ENCODE measurements at places on chromosomes 1 and 21. TPM values are rescaled to one million over a fixed set of nuclear protein-coding genes. Genes with fewer than 3 reads are reported as not detected.
A peak's percentile ranks its signal among the peaks of the same experiment; 100 is the strongest.

Gene UBXN10
- total RNA-seq: not detected

Gene RNU1-1
- total RNA-seq: under 0.01 TPM

GRCh38 chr1:198934426-198934825 lies 295.6 kb downstream of the PTPRC start:
- no peak for DNase-seq

DNA sequence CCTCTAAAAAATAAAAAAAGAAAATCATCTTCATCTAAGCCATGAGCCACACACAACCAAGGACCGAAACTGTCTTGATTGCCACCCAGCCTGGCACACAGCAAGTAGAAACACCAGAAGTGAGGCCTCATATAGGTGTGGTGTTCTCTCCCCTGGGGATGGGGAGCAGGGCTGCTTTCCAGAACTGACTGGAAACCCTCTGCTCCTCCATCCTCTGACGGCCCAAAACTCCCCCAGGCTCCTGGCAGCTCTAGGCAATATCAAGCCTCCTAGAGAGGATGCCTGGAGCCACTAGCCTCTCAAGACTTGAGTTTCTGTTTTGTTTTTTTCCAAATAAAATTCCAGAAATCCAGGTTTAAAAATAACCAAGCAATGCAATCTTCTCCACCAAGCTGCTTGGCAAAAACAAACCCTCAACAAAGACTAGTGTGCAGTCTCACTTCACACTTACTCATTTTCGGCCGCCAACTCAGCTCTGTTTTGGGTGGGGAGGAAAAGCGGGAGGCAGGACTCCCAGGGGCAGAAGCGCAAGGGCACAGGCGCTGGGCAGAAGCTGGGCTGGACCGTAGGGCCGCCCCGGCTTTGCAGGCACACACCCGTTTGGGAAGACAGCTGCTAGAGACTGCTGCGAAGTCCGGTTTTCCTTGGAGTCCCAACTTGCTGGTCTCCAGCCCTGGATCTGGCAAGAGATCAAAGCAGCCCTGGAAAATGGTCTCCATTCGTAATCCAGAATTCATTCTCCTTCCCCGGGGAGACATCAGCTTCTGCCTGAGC lies 78.2 kb upstream of the CAPZB start:
- DNase-seq: peak; percentile 89

- no peak for DNase-seq
Observed at GRCh38 chr1:157177733-157178394, 39.7 kb upstream of the ETV3 start.

DNA sequence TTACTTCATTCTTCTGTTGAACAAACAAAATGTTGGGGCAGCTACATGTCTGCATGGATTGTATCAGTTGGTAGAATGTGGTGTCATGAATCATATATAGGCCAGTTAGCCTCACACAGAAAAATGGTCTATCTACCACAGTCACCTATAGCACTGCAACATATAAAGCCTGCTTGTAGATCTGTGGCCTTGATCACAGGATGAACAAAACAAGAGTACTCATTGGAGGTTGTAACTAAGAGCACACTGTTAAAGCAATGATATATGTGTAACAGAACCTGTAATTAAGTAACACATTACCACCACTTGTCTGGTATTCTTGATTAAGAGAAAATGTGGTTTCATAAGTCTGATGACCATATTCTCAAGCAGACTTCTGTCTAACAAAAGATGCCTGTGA lies 167.3 kb upstream of the SGIP1 start:
- DNase-seq: no peak

GRCh38 chr21:24899138-24899537 lies 708.1 kb downstream of the MRPL39 start:
- DNase-seq: no peak

- no peak for DNase-seq
Observed at GRCh38 chr1:117017062-117017461, 15.5 kb downstream of the CD101 start.

GRCh38 chr1:156813750-156814570 lies 2.7 kb downstream of the SH2D2A start:
- peak; percentile 82 for DNase-seq

Data from GM23248 (cell line).